ENCODE measurements at places on chromosomes 5 and 9. TPM values are rescaled to one million over a fixed set of nuclear protein-coding genes. Genes with fewer than 3 reads are reported as not detected.

DNA sequence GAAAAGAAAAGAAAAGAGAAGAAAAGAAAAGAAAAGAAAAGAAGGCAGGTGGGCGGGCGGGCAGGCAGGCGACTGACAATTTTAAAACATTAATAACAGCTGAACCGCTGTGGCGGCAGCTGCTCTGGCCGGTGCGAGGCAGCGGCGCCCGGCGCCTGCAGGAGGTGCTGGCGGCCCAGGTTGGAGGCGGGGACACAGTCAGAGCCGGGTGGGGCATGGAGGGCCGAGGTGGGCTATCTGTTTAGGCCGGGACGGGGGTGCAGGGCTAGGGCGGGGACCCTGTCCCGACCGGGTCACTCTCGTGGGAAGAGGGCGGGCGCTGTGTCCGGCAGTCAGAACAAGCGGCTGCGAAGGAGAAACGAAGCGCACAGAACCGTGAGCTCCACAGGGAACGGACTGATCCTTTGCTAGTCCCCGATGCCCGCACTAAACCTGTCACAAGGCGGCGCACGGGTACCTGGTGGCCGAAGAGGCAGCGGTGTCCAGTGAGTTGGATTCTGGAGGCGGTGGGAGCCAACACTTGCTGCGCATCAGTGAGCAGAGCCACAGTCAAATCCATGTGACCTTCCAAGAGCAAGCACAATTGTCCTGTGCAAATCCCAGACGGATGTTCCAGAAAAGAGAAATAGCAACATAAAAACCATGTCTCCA, 13.6 kb upstream of the ALDOB start:
- DNase-seq, result peak; percentile 85

GRCh38 chr5:142661957-142662356, 23.9 kb downstream of the FGF1 start:
- no peak for DNase-seq

DNA sequence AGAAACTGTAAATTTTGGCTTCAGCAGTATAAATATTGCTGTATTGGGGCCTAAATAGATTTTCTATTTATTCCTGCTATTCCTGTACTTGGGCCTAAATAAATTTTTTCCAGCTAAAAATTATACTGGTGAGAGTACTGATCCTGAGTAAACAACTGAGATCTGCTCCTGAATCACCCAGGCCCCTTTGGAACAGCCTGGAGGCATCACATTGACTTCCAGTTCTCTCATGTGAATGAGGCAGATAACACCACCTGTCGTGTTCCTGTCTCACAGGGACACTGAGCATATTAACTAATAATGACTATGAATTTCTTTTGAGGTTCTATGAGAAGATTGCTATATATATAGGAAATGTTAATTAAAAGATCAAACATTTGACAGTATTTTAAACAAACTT, 119.5 kb upstream of the PLCXD3 start:
- no peak for DNase-seq

DNA sequence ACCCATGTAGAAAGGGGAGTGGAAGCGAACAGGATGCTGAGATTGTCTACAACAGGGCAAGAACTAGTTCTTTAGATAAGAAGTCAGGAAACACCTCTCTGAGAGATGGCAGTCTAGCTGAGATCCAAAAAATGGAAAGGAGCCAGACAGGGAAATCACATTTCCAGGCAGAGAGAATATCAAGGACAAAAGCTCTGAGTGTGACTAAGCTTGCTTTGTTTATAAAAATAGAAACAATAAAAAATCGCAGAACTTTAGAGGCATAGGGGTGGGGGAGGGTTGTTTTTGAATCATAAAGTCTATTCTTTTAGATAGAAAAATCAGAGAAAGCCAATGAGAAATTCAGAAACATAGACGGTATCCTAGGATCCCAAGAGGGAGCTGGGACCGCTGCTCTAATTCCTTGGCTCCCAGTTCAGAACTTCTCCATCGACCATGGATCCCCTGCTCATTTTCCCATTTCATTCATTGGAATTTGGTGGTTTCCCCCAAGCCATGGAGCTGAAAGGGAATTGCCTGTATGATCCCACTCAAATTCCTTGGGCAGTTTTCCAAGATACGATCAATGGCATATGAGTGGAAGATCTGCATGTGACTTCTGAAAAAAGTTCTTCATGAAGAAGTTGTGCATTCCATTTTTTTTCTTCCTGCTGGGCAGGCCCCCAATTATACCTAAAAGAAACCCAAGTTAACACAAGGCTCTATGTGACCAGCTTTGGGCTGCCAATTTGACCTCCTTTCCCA, 182.0 kb downstream of the GRIA1 start:
- no peak for DNase-seq

DNA sequence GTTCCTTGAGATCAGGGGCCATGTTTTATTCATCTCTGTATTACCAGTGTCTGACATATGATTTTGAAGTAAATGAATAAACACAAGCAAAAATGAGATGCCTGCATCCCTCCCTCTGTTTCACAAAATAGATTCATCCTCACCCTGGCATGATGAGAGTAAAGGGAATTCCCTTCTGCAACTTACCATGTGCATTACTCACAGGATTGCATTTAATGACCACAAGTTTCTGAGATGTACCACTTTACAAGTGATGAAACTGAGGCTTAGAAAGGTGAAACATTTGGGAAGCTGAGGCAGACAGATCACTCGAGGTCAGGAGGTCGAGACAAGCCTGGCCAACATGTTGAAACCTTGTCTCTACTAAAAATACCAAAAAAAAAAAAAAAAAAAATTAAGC, 74.2 kb upstream of the TNFSF8 start:
- no peak for DNase-seq

DNA sequence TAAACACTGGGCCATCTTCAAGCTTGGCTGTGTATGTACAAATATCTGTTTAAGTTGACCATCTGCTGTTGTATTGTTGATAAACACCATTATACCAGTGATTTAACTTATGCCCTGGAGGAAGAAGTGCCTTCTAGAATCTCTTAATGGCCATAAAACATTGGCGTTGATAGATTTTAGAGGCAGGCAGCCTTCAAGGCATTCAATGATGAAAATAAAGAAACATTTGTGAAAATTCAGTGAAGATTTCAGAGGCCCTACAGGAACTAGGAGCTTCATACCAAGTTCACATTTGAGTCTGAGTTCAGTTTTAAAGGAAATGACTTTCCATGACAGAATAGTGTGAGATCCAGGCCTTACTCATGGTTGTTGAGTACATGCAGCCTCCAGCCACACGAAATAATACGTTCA, 52.2 kb downstream of the MAP1B start:
- no peak for DNase-seq

GRCh38 chr9:131046581-131047202, 37.7 kb downstream of the LAMC3 start:
- DNase-seq, result peak; percentile 62

SPATA31A1 gene
- total RNA-seq, result not detected

KCNV2 gene
- not detected for total RNA-seq

KCNT1 gene
- total RNA-seq, result 0.14 TPM

CORO2A gene
- 43.3 TPM for total RNA-seq

ASB6 gene
- 25.5 TPM for total RNA-seq

TMEM252 gene
- total RNA-seq, result not detected

FYB1 gene
- total RNA-seq, result 9.4 TPM

SLC6A3 gene
- not detected for total RNA-seq

Measured in transverse colon (tissue), 4 donors.